ENCODE measurements at places on chromosomes 5 and 9. TPM values are rescaled to one million over a fixed set of nuclear protein-coding genes. Genes with fewer than 3 reads are reported as not detected.

- no peak for DNase-seq
These were observed 79.8 kb upstream of the MAMDC2 start for GRCh38 chr9:69963803-69964202.

GTF2H2C gene
- total RNA-seq, result 52.0 TPM

DNA sequence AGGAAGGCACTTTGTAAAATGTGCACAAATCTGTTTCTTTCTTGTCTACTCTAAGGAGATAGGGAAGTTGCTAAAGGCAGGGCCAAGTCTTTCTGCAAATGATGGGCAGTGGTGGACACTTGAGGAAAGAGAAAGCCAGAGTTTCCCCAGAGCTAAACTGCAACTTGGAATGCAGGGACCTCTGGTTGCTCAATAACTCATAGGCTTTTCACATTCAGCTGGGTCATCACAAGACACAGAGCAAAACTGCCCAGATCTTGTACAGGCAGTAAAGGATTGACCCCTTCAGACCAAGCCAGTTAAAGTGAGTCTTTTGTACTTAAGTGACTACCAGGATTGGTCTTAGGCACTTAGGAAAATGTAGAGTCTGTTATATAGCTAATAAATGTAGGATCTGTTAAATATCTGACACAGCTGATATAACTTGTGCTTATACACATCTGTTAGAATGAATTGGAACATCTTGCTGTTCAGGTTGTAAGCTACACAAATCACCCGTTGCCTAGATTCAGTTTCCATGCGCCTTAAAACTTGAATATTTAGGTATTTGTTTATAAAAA, 13.5 kb upstream of the AGXT2 start:
- DNase-seq, result peak; percentile 95

DNA sequence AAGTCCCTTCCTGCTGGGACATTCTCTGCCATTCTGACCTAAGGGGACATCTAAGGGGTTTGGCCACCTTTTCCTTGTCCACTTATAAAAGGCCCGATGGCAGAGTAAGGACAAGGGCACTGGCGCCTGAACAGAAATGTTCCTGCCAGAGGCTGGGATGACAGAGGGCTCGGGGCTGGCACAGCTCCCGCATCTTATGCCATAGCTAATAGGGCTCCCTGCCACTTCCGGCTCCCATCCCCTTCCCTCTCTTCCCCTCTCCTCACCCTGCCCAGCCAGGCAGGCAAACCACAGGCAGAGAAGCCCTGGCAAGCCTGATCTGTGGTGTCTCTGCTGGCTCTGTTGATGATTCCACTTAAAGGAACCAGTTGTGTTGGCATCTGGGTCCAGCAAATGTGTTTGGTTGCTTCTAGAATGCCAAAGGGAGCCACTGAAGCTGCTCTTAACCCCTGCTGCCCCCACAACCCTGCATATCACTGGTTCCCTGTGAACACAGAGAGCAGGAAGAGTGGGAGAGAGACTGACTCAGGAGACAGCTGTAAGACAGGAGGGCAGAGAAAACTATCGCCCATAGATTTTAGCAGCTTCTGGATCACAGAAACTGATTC, 18.4 kb upstream of the ADRA1B start:
- DNase-seq, result no peak

- DNase-seq, result peak; percentile 57
These were observed 70.3 kb downstream of the ZNF366 start for GRCh38 chr5:72436796-72437471.

PCDHB4 gene
- total RNA-seq, result 2.9 TPM

ANKRA2 gene
- 72.7 TPM for total RNA-seq

PRLR gene
- 109 TPM for total RNA-seq

DNA sequence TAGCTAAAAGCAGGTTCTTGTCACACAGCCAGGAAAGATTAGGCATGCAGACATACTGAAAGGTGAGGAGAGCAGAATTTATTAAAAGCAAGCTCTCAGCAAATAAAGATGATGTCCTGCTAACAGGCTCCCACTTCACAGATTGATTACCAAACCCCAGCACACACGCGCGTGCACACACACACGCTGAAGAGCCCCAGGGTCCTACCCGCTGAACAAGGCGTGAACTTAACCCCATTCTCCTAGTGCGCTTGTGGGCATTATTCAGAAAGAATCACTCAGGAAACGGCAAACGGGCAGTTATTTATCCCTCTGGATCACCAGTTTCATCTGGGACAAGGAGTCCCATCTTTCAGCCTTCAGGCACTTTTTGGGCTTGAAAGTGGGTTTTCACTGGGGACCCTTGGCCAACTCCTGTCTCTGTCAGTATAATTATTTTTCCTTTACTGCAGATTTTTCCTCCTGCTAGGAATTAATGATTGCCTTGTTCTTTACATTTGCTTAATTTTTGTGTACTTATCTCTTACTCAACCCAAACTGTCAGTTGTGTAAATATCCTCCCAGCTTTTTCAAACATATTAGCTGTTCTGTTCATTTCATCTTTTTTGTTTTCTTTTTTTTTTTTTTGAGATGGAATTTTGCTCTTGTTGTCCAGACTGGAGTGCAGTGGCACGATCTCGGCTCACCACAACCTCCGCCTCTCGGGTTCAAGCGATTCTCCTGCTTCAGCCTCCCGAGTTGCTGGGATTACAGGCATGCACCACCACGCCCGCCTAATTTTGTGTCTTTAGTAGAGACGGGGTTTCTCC, 92.6 kb downstream of the RIC1 start:
- no peak for DNase-seq

DNA sequence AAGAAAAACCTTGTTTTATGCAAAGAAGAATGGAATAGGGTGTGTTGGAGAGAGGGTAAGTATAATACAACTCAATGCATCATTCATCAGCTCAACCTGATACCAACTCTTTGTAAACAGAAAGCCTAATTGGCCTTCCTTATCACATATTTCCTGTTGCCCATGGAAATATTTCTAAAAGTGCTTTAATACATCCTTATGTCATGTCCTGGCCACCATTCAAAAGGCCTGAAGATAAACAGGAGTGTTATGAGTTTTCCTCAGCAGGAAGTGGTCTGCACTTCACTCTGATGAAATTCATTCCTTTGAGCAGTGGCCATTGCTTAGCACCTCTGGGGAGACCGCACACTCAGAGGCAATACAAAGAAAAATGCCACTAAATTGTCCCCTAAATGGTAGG, 511.2 kb downstream of the SEMA5A start:
- DNase-seq, result peak; percentile 46

DNA sequence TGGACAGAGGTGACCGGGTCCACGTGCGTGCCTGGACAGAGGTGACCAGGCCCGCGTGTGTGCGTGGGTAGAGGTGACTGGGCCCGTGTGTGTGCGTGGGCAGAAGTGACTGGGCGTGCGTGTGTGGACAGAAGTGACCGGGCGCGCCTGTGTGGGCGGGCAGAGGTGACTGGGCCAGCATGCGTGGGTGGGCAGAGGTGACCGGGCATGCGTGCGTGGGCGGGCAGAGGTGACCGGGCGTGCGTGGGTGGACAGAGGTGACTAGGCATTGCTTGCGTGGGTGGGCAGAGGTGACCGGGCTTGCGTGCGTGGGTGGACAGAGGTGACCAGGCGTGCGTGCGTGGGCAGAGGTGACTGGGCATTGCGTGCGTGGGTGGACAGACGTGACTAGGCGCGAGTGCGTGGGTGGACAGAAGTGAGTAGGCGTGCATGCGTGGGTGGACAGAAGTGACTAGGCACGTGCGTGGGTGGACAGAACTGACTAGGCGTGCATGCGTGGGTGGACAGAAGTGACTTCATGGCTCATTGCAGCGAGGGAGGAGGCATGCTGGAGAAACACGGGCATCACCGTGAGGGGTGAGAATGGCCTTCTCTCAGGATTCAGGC, 254.1 kb upstream of the IRX4 start:
- DNase-seq, result no peak

GRCh38 chr9:115877852-115878438, 275.6 kb upstream of the PAPPA start:
- DNase-seq, result no peak

GRCh38 chr9:134683714-134684374, 42.2 kb downstream of the COL5A1 start:
- peak; percentile 62 for DNase-seq

DNA sequence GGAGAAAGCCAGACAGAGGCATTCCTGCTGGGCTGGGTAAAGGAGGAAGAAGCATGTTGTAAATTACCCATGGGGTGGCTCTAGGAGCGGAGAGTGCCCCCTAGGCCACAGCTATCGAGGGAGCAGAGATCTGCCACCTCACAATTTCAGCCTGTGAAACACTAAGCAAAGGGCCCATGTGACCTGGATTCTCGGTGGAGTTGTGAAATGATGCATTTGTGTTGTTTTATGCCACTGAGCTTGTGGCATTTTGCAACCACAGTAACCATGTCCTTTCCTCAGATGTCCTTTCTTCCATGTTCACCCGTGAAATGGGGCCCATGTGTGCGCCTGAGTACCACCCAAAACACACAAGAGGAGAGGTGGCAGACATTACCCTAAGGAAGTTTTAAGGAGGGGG, 159.3 kb downstream of the SYK start:
- DNase-seq, result no peak

GRCh38 chr9:89528540-89528939, 30.6 kb upstream of the SEMA4D start:
- no peak for DNase-seq
